ENCODE measurements at places on chromosomes 5 and 9.

DNA sequence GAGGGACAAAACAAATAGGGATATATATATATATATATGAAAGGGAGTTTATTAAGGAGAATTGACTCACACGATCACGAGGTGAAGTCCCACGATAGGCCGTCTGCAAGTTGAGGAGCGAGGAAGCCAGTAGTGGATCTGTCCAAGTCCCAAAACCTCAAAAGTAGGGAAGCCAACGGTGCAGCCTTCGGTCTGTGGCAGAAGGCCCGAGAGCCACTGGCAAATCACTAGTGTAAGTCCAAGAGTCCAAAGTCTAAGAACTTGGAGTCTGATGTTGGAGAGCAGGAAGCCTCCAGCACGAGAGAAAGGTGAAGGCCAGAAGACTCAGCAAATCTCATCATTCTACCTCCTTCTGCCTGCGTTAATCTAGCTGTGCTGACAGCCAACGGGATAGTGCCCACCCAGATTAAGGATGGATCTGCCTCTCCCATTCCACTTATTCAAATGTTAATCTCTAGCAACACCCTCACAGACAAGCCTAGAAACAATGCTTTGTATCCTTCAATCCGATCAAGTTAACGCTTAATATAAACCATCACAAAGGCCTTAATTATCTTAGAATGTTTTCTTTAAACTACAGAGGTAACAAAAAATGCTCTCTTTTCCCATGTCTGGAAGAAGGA, 23.8 kb upstream of the DAB2 start:
- DNase-seq = no peak

- DNase-seq = no peak
Measured at GRCh38 chr9:79684711-79685575, 113.2 kb downstream of the TLE4 start.

DNA sequence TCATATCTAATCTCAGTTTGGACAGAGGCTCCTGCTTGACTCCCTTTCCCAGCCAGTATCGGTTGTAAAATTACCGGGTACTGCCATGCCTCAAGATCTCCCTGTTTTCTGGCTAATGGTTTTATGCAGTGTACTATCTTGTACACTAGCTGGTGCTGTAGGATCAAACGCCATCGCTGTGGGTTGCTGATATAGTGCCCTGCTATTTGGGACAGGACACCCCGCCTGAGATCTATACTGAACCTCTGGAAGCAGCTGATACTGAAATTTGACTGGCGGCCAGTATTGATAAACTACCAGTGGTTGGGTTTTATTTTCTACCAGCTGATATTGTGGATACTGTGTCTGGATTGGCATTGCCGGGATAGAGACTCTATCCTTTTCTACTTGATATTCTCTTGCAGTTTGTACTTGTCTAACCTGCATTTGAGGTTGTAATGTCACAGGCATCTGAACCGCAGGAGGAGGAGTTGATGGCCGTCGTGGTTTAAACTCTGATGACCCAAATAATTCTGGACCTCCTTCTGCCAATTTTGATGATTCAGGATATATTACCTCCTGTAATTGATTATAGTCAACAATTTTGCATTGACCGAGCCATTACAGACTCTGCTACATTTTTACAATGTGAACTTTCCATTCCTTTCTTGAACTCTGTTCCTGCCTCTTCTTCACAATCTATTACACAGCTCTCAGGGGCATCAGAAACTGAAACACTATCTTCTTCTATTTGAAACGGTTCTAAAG, 112.5 kb upstream of the LARP1 start:
- DNase-seq = no peak

GRCh38 chr9:107243742-107244141, 39.3 kb upstream of the RAD23B start:
- no peak for DNase-seq

DNA sequence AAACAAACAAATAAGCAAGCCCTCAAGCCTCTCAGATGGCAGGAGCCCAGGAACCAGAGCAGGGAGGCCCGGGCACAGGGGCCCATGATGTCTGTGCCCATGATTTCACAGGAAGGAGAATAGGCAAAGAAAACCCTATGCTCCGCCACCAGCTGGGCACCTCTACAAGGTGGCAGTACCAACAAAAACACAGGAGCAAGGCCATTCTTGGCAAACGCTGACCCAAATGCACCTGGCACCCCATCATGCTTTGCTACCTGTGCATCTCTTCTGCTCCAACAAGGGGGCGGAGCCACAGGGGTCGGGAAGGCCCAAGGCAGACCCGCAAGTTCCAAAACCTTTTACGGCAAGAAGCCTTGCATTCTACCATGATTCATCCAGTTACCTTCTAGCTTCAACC, 3.1 kb downstream of the BRD3 start:
- DNase-seq = no peak
